ENCODE measurements at places on chromosomes 7 and 10.
A peak's percentile ranks its signal among the peaks of the same experiment; 100 is the strongest.

- no peak for DNase-seq
Observed at GRCh38 chr7:92498557-92498956, 20.8 kb upstream of the ERVW-1 start.

GRCh38 chr7:4675771-4676367 lies 6.2 kb upstream of the FOXK1 start:
- no peak for DNase-seq

DNA sequence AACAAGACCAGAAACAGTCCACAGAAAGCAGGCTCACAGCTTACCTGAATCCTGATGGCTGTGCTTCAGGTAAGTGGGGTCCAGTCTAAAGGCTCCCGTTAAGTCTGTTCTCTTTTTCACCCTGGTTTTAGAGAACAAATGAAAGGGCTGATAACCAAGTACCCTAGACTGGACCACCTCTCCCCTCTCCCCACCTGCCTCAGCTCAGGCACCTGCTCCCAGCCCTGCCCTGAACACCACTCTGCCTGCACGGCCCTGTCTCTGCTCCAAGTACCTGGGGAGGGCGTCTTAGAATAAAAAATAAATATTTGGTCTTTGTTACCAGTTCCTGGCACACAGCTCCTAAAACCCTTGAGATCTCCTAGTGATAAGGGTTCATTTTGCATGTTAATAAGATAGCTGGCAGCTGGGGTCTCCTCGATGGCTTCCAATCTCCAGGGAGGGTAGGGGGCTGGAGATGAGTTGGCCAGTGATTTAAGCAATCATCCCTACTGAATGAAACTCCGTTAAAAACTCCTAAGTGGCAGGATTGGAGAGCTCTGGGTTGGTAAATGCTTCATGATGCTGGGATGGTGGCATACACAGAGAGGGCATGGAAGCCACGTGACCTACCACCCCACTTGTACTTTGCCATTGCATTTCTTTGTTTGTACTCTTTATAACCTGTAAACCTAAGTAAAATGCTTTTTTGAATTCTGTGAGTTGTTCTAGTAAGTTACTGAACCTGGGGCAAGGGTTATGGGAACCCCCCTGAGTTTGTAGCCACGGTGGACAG lies 29.8 kb upstream of the FIGNL1 start:
- DNase-seq: peak; percentile 86

DNA sequence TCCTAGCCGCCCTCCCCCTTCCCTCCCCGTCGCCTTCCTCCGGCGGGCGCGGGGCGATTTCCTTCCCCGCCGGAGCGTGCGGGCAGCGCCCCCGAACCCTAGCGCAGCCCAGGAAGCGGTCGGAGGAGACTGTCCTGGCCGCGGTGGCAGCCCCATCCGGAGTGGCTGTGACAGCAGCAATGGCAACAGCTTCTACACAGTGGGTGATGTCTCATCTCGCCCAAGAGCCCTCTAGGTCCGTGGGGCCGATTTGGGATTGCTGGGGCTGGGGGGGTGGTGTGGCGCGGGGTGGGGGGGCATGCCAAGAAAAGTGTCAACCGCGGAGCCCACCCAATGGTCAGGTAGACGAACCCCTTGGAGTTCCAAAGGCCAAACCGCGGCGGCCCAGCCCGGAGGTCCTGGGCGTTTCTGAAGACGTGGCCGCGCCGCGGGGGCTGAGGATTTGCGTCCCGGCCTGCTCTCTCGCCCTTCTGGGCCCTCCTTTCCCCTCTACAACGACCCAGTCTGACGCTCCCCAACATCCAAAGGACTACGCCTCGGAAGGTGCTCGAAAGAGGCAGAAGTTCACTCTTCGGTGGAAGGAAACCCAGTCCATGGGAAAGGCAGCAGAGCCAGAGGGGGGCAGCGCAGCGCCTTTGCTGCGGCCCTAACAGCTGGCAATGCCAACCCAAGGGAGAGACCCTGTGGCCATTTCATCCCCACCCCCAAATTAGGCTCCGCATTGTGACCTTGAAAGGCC lies 603 bp upstream of the TWIST1 start:
- peak; percentile 19 for DNase-seq

DNA sequence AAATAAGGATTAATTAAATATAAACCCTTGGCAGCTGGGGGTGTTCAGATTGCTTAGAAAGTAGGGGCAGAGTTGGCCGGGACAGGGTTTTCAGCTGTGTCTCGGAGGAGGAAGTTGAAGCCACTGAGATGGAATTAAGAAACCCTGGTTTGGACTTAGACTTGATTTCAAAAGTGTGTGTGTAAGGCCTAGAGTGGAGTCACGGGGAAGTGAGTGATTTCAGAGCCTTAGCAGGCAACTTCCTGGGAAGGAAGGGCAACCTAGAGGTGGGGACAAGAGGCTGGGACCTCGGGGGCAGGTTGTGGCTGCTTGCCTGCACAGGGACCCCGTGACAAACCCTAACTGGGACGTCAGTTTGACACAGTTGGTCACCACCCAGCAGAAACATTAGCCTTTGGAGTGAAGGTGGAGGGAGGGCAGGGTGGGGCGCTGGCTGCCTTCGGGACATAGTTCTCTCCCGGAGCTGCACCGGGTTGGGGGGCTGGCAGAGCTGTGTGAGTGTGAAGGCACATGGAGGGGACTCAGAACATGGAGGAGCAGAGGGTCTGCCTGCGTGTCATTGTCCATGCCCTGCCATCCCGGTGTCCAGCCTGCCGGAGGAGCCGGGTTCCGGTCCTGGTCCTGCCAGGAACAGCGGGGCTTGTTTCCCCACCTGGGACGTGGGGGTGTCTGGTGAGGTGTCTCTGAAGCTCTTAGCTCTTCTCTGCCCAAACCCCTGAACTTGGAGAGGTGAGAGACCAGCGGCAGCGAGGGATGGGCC lies 1.8 kb downstream of the BRI3 start:
- no peak for DNase-seq

- no peak for DNase-seq
Observed at GRCh38 chr7:98996150-98996552, 117.8 kb downstream of the TRRAP start.

GRCh38 chr7:94973844-94974243 lies 66.5 kb downstream of the PPP1R9A start:
- DNase-seq: no peak

- no peak for DNase-seq
Observed at GRCh38 chr10:125795128-125795527, 19.5 kb upstream of the MMP21 start.

- no peak for DNase-seq
Observed at GRCh38 chr10:131905603-131906268, 4.9 kb downstream of the PPP2R2D start.

- no peak for DNase-seq
Observed at GRCh38 chr10:92544296-92544695, 29.6 kb downstream of the IDE start.

GRCh38 chr10:113264333-113265131 lies 288.3 kb upstream of the HABP2 start:
- no peak for DNase-seq

DNA sequence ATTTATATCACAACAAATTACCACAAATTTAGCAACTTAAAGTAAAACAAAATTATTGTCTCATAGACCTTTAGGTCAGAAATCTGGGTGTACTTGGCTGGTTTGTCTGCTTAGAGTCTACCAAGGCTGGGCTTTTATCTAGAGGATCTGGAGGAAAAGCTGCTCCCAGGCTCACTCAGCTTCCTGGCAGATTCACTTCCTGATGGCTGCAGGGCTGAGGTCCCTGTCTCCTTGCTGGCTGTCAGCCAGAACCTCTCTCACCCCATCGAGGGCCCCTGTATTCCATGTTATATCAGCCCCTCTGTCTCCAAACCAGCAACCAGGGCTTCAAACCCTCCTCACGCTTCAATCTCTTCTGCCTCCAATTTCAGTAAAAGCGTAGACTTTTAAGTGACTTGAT lies 734.9 kb downstream of the NRG3 start:
- DNase-seq: no peak

DNA sequence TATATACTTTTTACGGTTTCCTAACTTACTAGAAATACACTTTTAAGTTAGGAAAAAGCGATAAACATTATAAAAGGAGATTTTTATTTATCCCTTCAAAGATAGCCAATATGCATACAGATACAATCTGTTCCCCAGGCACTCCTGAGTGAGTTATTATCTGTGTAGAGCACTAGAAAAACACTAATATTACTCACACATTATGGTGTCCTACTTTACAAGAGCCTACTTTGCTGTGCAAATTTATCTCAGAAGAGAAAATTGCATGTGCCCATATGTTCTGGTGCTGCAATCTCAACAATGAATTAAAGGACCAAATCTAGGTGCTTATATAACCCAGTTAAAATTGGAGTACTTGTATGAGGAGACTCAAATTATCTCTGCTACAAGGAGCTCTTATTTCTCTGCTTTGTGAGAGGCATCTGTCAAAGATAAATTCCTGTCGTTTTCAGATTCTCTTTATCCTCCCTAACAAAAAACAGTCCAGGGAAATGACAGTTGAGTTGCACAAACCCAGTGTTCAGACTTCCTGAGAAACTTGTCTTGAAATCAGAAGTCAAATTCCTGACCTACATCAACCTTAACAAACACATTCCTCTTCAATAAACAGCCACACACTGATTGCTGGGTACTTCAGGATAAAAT lies 28.9 kb downstream of the CPA1 start:
- DNase-seq: peak; percentile 70

DNA sequence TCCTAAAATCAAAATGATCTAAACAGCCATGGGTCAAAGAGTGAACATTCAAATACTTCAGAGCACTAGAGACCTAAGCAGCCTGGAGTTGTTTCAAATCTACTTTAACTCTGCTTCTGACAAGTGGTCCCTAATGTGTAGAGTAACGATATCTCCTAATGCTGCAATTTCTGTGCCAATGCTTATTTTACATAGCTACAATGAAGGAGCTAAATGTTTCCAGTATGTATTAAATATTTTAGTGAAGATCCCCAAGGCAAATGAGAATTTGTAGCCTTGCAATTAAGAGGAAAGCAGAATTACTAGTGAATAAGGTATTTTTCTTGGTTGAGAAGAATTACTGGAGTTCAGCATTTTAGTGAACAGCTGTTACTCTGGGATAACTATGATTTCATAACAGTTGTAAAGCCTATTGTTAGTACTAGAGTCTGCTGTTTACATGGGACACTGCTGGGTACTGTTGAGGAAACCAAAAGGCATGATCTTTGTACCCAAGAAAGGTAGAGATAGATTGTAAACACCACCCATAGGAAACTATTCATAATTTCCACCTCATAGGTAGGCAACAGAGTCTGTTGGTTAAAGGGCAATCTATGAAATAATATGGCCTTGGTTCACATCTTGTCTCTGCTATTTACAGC lies 271.9 kb downstream of the PLXDC2 start:
- DNase-seq: no peak

DNA sequence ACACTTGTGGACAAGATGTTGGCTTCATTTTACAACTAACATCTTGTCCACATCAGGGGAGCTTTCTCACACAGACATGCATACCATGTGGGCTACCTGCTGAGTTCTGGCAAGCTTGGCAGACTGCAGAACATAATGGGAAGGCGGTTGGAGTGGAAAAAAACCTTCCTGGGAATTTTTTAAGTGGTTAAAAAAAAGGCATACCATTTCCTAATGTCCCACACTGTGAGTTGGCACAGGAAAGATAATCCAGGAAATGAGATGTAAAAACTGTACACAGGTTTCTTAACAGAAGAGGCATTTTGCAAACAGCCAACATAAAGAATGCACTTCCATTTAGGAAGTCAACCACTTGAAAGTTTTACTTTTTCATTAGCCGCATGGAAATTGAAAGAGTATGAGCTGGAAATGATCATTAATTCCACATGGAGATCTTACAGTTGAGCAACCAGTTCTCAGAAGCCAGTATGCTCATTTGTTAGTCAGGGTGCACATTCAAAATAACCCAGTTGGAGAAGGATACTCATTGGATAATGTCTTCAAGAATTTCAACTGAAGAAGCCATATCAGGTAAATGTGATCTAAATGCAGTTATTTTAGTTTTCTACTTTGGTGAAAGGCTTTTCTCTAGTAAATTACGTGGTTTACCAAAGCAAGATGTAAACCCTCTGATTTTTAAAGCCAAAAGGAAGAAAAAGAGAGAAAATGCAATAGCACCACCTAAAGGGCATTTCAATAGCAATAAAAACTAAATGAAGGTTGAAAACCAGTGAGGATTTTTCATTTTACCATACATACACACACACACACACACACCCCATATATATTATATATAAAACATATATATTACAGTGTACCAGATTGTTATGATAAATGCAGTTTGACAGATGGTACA lies 194.0 kb downstream of the TAX1BP1 start:
- peak; percentile 42 for DNase-seq

All from NCI-H1092 (cell line).